ENCODE measurements at places on chromosomes 4 and X.

DNA sequence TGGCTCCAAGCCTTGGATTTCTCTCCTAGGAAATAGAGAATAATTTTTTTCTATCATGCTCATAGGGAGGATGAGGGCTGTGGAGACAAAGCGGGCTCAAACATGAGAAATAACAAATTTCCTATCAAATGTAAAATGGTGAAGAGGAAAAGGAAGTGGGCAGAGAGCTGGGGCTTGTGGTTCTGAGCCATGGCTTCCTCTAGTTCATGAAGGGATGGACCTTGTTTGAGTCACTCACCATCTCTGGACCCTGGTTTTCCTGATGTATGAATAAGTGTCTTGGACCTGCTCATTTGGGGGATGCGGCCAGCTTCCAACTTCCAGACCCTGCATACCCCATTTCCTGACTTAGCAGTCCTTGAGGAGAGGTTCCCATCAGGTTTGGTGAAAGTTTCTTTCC is 63.0 kb downstream of the MSX1 start:
- DNase-seq = no peak

DNA sequence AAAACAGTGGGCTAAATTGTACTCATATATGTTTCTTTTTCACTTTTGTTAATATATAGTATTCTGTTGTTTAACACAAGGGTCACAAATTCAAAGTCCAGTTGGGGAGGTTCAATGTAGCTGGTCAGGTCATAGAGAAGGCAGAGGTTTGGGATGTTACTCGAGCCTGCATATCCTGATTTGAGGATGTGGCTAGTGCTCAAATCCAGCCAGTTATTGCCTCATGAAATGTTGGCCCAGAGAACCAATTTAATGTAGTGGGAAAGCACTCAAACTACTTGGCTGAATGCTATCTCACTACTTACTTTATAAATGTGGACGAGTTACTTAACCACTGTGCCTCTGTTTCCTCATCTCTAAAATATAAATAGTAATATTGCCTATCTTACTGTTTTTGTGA is 12.5 kb downstream of the USO1 start:
- DNase-seq = no peak

DNA sequence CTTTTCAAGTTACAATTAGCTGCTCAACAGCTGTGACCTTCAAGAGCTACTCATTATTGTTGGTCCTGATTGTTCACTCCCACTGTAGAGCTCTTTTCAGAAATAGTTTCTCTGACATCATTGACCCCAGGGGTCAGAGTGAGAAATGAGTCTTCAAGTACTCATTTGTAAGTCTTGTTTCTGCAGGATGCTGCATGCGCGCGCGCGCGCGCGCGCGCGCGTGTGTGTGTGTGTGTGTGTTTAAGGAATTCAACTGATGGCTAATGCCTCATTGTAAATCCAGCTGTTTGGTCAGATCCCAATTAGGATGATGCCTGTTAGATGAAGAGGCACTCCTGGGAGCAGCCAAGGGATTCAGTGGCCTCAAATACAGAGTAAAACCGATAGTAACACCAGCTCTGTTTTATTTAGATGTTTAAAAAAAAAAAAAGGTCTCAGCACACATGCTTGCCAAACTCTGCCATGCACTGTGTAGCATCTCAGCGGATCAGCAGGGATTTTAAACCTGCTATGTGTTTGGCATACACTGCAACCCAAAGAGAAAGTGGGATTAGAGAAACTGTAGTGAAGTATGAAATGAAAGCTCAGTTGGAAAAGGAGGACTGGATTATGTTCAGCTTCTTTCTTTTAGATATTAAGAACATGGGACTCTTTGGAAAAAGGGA is 332.3 kb downstream of the ADGRL3 start:
- DNase-seq = no peak

DNA sequence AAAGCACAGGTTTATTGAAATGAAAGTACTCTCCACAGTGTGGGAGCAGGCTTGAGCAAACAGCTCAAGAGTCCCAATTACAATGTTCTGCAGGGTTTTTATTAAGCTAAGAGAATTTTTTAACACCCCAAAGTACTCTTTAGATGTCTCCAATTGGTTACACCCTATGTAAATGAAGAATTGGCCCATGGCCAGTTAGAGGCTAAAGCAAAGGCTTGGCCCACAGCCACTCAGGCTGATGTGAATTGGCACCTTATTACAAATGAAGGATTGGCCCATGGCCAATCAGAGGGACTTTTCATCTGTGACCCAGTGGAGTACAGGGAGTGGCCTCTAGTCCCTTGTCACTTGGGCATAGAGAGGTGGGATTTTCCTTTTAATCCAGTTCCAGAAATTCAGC is 30.1 kb upstream of the IQCM start:
- no peak for DNase-seq

GRCh38 chr4:176320976-176321361 is 1.2 kb downstream of the SPCS3 start:
- no peak for DNase-seq

DNA sequence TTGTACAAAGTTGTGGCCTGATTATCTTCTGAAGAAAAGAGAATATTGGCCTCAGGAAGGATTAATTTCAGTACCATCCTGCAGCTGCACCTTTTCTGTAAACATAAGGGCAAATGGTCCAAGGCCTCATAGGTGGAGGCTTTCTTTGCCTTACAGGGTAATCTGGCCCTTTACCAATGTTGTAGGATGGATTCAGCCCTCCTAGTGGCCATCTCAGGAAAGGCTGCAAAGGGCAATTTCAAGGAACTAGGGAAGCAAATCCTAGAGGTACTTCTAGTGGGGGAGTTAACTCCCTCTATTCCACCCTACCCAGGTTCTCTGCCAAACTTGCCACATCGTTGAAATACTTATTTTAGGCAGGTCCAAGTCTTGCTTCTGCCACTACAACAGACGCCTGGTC is 57.6 kb downstream of the UGT2B11 start:
- DNase-seq = no peak

DNA sequence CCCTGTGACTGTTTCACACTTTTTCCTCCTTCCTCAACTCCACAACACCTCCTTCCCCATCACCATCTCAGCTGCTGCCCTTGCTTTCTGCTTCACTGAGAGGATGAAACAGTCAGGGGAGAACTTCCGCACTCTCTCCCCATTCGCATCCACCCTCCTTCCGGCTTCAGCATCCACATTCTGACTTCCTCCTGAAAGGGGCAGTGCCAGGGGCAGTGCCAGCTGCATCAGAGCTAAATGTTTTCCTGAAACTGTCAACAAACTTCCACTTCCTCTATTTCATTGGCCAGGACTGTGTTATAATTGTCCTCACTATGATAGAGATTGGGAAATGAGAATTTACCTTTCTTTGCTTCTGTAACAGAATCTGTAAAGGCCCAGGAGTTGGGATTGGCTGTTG is 18.2 kb upstream of the RASL11B start:
- DNase-seq = no peak

DNA sequence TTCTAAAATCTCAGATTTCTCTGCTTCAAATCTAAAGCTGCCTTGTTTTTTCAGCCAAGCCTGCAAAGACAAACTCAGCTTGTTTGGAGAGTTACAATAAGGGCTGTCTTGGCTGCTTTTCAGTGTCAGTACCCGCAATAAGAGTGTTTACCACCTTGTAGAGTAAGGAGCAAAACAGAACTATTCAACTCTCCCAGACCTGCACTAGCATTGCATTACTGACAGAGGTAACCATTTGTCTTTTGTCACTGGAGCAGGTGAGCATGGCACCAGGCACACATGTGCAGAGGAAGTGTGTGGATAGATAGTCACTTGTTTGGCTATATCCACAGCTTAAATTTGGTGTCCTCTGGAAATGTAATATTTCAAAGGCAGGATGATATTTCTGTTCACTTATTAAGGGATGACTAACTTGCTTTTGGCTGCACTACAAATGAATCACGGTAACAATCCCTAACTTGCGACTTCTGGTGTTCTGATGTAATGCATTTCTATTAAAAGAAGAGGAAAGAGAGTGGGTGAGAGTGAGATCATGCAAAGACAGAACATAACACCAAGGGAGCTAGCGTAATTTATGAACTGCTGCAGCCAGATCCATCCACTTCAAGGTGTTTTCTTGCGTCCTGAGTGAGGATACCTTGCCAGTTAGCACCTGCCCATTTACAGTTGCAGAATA is 38.6 kb downstream of the PTCHD1 start:
- no peak for DNase-seq

DNA sequence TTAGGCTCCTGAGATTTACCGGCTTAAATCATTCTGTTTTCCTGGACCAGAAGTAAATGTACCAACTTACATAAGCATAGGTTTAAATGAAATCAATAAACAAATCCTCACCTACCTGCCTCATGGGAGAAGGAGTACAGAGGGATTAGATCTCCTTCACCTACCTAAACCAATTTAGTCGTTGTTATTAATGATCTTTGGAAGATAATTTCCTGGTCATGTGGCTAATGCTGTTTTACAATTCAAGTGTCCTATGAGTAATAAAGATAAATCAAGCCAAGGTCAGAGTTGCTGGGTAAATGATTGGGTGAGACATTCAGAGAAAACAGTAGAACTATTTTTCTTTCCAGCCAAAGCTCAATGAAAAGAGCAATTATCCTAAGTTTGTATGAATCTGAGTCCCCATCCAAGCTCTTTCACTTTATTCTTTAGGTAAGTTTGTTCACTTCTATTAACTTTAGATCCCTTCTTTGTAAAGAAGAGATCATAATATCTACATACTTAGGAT is 423.0 kb upstream of the FAM241A start:
- no peak for DNase-seq

GRCh38 chrX:17553469-17553868 is 178.5 kb downstream of the NHS start:
- DNase-seq = no peak

DNA sequence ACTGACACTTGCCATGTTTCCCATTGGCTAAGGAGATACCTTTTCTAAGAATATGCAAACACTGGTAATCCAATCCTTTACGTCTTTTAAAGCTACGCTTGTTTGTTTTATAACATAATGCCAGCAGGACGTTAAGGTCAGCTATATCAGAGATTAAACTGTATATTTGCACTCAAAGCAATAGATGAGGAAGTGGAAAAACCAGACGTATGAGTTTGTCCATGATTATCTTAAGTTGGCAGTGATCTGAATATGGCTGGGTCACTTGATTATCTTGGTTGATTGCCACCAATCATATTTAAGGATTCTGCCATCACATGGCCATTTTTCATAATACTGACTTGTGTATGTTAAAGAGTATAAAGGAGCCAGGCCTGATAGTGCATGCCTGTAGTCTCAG is 19.4 kb downstream of the TMSB4X start:
- DNase-seq = no peak

DNA sequence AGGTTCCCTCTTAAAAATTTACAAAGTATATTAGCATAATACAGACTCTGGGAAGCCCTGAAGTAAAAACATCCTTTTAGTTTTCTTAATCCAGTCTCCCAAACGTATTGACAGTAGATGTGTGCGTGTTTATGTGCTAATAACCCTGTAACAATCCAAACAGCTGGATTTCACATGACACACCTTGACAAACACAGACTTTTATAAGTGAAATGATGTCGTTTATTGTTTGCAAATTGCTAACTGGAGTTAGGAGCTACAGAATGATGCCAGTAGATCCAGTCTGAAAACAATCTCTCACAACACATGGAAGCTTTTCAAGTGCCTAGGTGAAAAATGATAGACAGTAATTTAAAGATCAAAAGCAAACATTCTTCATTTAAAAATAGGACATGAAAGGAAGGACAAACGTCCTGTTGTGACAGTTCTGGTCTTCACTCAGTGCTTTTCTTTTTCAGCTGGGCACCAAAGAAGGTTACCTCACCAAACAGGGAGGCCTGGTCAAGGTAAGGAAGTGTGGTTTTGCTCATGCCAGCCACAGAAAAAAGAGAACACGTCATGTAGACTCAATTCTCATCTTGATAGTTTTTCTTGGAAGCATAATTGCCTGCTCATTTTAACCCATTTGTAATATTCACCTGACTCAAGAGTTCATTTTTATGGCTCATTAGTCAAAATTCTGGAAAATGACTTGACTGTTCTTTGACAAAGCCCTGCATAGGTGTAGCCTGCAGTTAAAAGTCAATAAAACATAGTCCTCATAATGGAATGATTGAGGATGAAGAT is 32.9 kb downstream of the LAMTOR3 start:
- DNase-seq = no peak

GRCh38 chrX:49282647-49283011 is 13.0 kb downstream of the PPP1R3F start:
- DNase-seq = no peak

DNA sequence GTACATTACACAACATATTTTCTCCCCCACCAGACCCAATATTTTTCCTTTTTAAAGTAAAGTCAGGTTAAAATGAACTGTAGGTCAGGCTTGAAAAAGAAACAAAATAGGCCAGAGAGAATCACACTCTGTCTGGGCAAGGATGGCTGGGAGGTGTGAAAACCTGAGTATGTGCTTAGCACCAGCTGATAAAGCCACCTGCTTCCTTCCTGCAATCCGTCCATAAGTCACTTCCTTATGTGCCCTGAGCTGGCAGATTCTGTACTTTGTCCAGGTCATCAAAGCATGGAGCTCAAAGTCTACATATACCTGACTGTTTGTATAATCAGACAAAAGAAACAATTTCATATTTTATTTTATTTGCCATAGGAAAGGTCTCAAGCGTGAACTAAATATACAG is 37.7 kb downstream of the ANTXR2 start:
- no peak for DNase-seq

GRCh38 chrX:146264763-146265375 is 447.2 kb downstream of the SLITRK2 start:
- no peak for DNase-seq

GRCh38 chr4:96913441-96914080 is 1073.7 kb downstream of the PDHA2 start:
- no peak for DNase-seq

DNA sequence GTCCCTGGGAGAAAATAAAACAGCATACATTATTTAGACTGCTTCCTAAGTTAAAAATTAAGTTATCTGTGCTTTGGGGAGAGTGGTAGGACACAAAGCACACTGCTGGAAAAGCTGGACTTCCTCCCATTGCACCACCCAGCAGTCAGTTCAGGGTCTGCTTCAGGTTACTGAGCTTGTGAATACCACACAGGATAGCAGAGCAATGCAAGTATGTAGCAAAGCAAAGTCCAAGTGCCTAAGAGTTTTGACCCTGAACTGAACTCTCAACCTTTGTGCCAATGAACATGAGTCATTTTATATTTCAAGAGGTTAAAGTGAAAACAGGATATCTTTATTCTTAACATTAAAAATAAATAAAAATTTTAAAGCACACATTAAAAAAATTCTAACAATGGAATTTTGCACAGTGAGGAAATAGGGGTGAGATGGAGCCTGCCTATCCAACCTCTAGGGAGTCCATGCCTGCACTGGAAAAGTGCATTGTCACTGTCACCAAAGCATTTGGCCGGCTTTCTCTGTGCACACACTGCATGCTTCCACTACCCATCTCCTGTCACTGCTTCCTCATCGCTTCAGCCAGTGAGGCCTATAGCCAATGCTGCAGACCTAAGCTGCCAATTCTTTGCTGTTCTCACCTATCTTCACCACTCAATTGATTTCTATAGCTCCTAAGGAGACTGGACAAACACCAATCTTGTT is 50.9 kb downstream of the ABCG2 start:
- no peak for DNase-seq

GRCh38 chr4:57157596-57158137 is 47.5 kb upstream of the IGFBP7 start:
- no peak for DNase-seq

- no peak for DNase-seq
Measured at GRCh38 chrX:20015945-20016615, 25.2 kb upstream of the BCLAF3 start.

- no peak for DNase-seq
Measured at GRCh38 chrX:85569096-85569495, 189.6 kb upstream of the POF1B start.
